ENCODE measurements at places on chromosomes 1 and 21. TPM values are rescaled to one million over a fixed set of nuclear protein-coding genes. Genes with fewer than 3 reads are reported as not detected.
A peak's percentile ranks its signal among the peaks of the same experiment; 100 is the strongest.

DNA sequence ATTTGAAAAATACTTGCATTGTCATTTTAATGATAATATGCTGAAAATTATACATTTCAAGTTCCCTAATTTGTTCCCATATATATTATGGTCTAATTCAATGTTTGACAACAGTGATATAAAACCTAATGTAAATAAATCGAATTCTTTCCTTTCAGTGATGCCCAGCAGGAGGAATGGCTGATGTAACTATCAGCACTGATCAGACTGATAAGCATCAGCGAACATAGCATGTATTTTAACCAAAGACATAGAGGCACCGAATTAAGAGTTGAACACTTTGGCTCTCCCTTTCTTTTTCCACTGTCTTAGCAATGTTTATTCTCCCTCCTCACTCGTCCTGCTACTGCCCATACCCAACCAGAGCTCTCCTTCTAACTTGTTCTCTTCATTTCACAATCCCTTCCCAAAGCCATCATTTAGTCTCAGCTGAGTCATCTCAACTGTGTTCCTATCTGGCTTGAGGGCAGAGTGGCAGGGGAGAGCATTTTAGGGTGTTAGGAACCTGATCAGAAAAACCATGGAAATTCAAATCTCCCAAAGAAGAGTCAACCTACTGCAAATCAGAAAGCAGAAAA lies 58.8 kb upstream of the C1orf115 start:
- DNase-seq = no peak
- peaks cover 16% of the 10 kb centered on the region for H3K4me1 ChIP-seq
- no peaks in the 10 kb centered on the region for H3K27me3 ChIP-seq
- H3K36me3 ChIP-seq = no peaks in the 10 kb centered on the region
- no peak overlapping the region for H3K27ac ChIP-seq
- no peak overlapping the region for H3K4me3 ChIP-seq

GCSAML gene
- not detected for total RNA-seq

DNA sequence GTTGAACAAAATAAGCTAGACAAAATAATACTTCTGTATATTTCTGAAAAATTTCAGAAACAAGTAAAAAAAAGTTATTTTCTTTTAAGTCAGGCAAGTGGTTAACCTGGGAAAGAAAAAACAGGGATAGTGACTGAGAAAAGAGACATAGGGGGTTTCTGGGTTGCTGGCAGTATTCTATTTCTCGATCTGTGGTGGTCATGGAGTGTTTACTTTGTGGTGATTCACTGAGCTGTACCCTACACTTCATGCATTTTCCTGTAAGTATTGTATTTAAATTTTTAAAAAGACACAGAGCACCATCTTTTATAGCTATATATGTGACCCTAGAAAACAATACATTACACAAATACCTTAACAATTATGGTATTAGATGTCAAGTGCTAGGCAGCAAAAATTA lies 58.2 kb downstream of the ZNF644 start:
- no peak overlapping the region for H3K4me3 ChIP-seq
- no peak for DNase-seq
- no peaks in the 10 kb centered on the region for H3K27me3 ChIP-seq
- no peak overlapping the region for H3K27ac ChIP-seq

- no peak overlapping the region for H3K4me3 ChIP-seq
- DNase-seq = peak; percentile 90
- peaks cover 95% of the 10 kb centered on the region for H3K27me3 ChIP-seq
- H3K27ac ChIP-seq = no peak overlapping the region
- no peaks in the 10 kb centered on the region for H3K36me3 ChIP-seq
Observed at GRCh38 chr1:47424336-47424982, 8.4 kb downstream of the FOXE3 start.

- no peak overlapping the region for H3K27ac ChIP-seq
- DNase-seq = no peak
Observed at GRCh38 chr1:58116284-58116683, 430.2 kb downstream of the OMA1 start.

DNA sequence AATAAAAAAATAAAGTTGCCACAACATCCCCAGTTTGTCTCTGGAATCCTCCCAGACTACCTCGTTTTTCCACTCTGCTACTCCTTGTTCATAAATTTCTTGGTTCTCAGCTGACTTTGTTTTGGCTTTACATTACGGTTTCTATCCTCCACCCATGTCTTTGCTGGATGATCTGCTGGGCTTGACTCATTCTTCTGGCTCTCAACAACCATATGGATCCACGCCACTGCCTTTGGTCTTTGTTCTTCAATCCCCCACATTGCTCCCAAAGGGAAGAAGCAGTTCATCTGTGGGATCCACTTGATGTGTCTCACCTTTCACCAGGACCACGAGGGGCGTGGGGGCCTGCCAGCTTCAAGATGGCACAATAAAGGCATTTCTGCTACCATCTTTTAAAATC lies 67.1 kb upstream of the NBL1 start:
- H3K4me1 ChIP-seq = no peaks in the 10 kb centered on the region
- no peaks in the 10 kb centered on the region for H3K36me3 ChIP-seq
- no peak overlapping the region for H3K4me3 ChIP-seq

C4BPB gene
- total RNA-seq = not detected

RHCE gene
- total RNA-seq = 0.22 TPM
